ENCODE measurements at places on chromosomes 7 and 10.

- no peak for DNase-seq
Measured at GRCh38 chr10:20768843-20769242, 128.3 kb downstream of the NEBL start.

GRCh38 chr10:91528768-91529167 is 104.1 kb downstream of the PPP1R3C start:
- no peak for DNase-seq

- no peak for DNase-seq
Measured at GRCh38 chr10:106980495-106981451, 183.7 kb downstream of the SORCS1 start.

GRCh38 chr7:45704683-45705016 is 130.5 kb downstream of the ADCY1 start:
- no peak for DNase-seq

- no peak for DNase-seq
Measured at GRCh38 chr10:69069090-69070042, 18.5 kb upstream of the SRGN start.

DNA sequence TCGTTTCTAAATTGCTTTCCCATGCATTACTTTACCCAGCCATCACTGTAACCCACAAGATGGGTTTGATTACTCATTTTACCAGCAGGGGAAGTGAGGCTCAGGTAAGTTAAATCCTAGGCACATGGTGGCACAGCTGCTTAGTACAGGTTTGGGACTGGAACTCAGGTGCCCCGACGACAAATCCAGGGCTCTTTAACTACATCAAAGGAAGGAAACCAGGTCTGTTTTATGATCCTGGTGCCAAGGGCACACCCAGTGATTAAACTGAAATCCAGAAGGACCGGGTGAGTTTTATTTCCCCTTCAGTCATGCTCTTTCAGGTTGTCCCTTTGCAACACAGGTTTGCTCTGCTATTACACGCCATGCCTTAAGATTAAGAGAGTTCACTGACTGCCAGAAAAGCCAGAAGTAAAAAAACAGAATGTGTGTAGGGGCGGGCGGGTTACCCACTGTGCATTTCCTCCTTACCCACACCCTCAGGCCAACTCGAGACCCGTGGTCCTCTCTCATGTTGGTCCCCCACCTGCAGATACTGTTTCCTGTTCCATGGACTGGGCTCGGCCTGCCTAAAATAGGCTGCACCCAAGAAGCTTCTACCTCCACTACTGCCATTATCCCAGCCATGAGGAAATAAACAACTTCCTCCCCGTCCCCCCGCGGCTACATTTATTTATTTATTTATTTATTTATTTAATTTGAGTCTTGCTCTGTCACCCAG is 55.1 kb upstream of the KDM7A start:
- no peak for DNase-seq

- DNase-seq, result no peak
Measured at GRCh38 chr7:155694851-155695250, 50.4 kb downstream of the RBM33 start.

All from stimulated activated CD8-positive, alpha-beta memory T cell treated with anti-CD3 and anti-CD28 coated beads, Interleukin-4, amount 100 ng/mL, for 4 hours (primary cell).